Lower leg skin (tissue), 4 donors: ENCODE measurements at places on chromosomes 12 and 14. TPM values are rescaled to one million over a fixed set of nuclear protein-coding genes. Genes with fewer than 3 reads are reported as not detected.

AMIGO2 gene
- total RNA-seq: 1.5 TPM

RNASE11 gene
- not detected for total RNA-seq

ABHD12B gene
- total RNA-seq: 38.4 TPM

C12orf60 gene
- total RNA-seq: not detected

MIPOL1 gene
- total RNA-seq: 5.6 TPM

RERG gene
- 7.6 TPM for total RNA-seq

KIF26A gene
- total RNA-seq: 3.9 TPM

JPH4 gene
- total RNA-seq: 3.6 TPM

PPP4R4 gene
- 2.3 TPM for total RNA-seq

KRT79 gene
- total RNA-seq: 130 TPM

GRCh38 chr12:8989413-8989812 lies at the start of gene KLRG1:
Gene KLRG1, plus strand, starts transcription at chr12:8989546. Its CDS starts 90 bp downstream, at chr12:8989636.
- no peak for DNase-seq

GRCh38 chr12:6942331-6942665 lies 1.3 kb upstream of the RNU7-1 start:
- DNase-seq: no peak

DNA sequence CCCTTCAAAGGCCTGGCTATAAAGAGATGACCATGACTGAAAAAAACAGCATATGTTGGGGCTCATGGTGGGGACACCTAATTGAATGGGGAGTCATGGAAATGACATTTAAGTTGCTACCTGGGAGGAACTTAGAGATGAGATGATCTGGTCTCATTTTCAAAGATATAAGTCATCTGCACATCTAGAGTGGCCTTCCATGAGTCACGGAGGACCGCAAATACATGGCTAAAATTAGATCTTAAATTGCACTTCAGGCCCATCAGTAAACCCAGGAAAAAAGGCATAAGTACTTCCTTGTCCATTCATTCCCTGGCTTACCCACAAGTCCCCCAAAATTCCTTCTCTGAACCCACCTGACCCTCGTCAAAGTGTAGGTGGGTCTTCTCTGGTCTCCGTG lies 53.4 kb downstream of the SPTB start:
- no peak for DNase-seq

DNA sequence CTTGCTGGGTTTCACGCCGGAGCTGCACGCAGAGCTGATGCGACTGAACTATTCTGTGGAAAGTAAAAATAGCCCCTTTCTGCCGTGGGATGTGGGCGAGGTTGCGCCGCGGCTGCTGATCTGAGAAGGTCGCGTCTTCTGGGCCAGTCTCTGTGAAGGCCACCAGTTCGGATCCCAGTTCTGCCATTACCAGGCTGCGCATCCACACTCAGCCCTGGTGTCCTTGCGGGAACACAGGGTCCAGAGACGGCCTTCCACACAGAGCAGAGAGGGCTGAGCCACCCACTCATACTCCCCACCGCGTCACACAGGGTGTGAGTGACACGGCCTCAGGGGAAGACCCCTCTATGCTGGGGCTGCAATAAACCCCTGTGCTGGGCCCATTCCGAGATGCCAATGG lies 13.9 kb downstream of the GALNT9 start:
- no peak for DNase-seq

- DNase-seq: no peak
Measured at GRCh38 chr14:59123975-59124374, 64.5 kb upstream of the DAAM1 start.

DNA sequence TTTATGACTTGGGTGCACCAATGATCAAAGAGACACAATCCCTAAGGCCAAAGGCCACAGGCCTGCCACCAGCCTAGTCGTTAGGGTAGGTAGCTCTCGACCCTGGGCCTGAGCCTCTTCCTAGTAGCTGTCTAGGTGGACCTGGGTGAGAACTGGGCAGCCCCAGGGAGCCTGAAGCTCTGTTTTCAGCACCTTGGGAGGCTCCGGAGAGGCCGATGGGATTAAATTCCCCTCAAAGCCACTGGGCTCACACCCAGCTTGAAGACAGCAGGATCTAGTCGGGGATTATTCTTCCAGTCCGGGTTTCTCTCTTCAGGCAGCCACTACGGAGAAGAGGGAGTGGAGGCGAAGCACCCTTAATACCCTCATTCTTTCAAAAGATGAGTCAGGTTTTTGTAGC lies 79.8 kb downstream of the TMEM260 start:
- DNase-seq: no peak

DNA sequence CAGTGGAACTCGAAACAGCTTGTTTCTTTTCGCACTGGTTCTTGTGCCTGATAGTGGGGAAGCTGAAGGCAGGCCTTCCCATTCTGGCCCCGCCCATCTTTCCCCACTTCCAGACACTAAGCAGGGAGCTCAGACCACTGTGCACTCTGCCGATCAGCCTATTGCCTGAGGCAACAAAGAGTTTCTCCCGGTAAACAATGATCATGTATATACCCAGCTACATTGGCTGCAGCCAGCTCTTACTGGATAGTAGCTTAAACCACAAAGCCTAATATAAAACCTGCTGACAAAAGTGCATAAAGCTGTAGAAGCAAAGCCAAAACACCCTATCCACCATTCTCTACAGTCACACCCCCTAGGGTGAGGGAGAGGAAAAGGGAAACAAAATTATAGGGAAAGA lies 24.7 kb upstream of the GLIPR1 start:
- DNase-seq: no peak

DNA sequence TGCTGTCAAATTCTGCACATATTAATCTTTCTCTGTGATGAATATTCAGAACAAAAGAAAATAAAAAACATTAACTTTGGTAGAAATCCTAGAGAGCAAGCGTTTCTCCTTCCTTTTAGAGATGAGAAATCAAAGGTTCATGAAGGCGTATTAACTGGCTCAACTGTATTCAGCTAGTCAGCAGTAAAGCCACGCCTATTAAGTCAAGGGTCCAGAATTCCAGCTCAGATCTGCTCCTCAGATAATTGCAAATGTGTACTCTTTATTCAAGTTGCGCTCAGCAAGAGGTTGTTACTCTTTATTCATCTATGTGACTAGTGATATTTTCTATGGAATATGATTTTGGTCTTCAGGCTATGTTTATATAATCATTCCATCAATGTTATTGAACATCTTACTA lies 13.1 kb upstream of the POC1B start:
- no peak for DNase-seq
